ENCODE measurements at places on chromosomes 12 and 14. TPM values are rescaled to one million over a fixed set of nuclear protein-coding genes. Genes with fewer than 3 reads are reported as not detected.

DNA sequence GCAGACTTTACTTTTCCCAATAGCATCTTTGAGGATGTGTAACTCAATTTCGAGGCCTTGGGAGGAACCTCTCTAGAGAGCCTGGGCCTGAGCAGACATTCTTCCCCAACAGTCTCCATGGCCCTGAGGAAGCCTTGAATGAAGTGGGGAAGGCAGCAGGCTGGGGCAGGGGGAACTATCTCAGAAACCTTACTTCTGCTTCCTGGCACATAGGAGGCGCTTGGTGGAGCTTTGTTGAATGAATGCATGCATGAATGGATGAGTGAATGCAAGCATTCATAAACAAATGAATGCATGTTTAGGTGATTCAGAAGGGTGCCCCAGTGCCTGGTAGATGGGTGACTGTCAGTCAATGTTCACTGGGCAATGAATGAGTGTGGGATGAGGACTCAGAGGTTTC, 58.3 kb downstream of the GALNT16 start:
- no peaks in the 10 kb centered on the region for H3K36me3 ChIP-seq
- DNase-seq = no peak
- no peak overlapping the region for H3K4me3 ChIP-seq
- H3K27me3 ChIP-seq = no peaks in the 10 kb centered on the region
- no peak overlapping the region for H3K27ac ChIP-seq
- no peaks in the 10 kb centered on the region for H3K4me1 ChIP-seq

DNA sequence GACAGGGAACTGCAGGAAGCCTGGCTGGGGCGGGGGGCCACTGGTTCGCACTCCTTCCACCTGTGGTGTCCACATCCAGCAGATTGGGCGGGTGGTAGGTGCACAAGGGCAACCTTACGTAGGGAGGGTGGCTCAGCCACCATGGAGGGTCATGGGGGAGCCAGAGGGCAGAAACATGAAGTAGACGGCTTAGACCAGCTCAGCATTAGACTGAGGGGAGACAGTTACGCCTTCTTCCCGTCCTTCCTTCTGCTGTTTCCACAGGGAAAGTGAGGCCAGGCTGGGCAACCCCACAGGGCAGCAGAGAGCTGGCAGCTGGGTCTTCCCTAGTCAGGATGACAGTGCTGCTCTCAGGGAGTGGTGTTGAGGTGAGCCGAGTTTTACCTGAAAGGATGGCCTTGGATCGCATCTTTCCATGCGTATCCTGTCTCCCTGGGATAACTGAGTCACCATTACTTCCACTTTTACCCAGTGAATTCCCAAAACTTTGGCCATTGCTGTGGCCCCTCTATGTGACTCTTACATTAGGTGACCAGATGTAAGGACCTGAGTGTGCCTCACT, 170.0 kb upstream of the GZMB start:
- no peak for DNase-seq
- H3K27me3 ChIP-seq = no peaks in the 10 kb centered on the region
- H3K36me3 ChIP-seq = no peaks in the 10 kb centered on the region
- H3K27ac ChIP-seq = no peak overlapping the region
- H3K4me3 ChIP-seq = no peak overlapping the region
- H3K4me1 ChIP-seq = no peaks in the 10 kb centered on the region

- H3K27ac ChIP-seq = no peak overlapping the region
- H3K4me3 ChIP-seq = no peak overlapping the region
- H3K27me3 ChIP-seq = peaks cover 4% of the 10 kb centered on the region
- H3K4me1 ChIP-seq = no peaks in the 10 kb centered on the region
- peak; percentile 41 for DNase-seq
These were observed 7.4 kb upstream of the TMEM132C start for GRCh38 chr12:128259556-128260070.

DNA sequence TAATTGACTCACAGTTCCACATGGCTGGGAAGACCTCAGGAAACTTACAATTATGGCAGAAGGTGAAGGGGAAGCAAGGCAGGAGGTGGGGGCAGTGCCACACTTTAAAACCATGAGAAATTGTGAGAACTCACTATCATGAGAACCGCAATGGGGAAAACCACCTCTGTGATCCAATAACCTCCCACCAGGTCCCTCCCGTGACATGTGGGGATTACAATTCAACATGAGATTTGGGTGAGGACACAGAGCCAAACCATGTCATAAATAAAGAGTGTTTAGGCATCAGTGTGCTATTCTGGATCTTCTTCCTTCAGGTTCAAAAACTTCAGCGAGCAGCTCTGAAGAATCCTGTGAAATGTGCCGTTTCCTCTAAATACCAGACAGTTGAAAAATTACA, 9.7 kb downstream of the DDX47 start:
- no peak overlapping the region for H3K4me3 ChIP-seq
- H3K36me3 ChIP-seq = peaks cover 66% of the 10 kb centered on the region
- no peak overlapping the region for H3K27ac ChIP-seq
- DNase-seq = no peak
- no peaks in the 10 kb centered on the region for H3K27me3 ChIP-seq
- no peaks in the 10 kb centered on the region for H3K4me1 ChIP-seq

Gene LRTM2
- total RNA-seq = 0.12 TPM

Gene GLT8D2
- 8.5 TPM for total RNA-seq

Gene ADGRD1
- 0.08 TPM for total RNA-seq

Data from GM23338 (cell line).